ENCODE measurements at places on chromosomes 16 and 17. TPM values are rescaled to one million over a fixed set of nuclear protein-coding genes. Genes with fewer than 3 reads are reported as not detected.

The STAT3 gene
- 326 TPM for total RNA-seq

The DRG2 gene
- total RNA-seq: 41.1 TPM

The SHCBP1 gene
- 8.0 TPM for total RNA-seq

The KREMEN2 gene
- not detected for total RNA-seq

The CD68 gene
- 387 TPM for total RNA-seq

The LGALS3BP gene
- 98.4 TPM for total RNA-seq

The DYNLRB2 gene
- not detected for total RNA-seq

The TMIGD1 gene
- not detected for total RNA-seq

The IRX3 gene
- total RNA-seq: 0.23 TPM

The PRAC2 gene
- total RNA-seq: not detected

The TNP2 gene
- total RNA-seq: not detected

The WFDC1 gene
- total RNA-seq: 1.6 TPM

The GPR139 gene
- total RNA-seq: not detected

The PRKCB gene
- total RNA-seq: 189 TPM

The SSTR5 gene
- not detected for total RNA-seq

The DNAH9 gene
- 0.11 TPM for total RNA-seq

The TOM1L1 gene
- total RNA-seq: 14.3 TPM

The ACSM3 gene
- total RNA-seq: 3.6 TPM

The GALR2 gene
- not detected for total RNA-seq

The TMEM92 gene
- not detected for total RNA-seq

The VPS4A gene
- total RNA-seq: 38.0 TPM

The CCL8 gene
- not detected for total RNA-seq

The KRTAP2-2 gene
- not detected for total RNA-seq

The LDHD gene
- 1.8 TPM for total RNA-seq

The TBC1D26 gene
- total RNA-seq: not detected

The AGRP gene
- not detected for total RNA-seq

The TK1 gene
- 18.7 TPM for total RNA-seq

The GNGT2 gene
- 22.5 TPM for total RNA-seq

The HP gene
- total RNA-seq: 52.1 TPM

The FSCN2 gene
- total RNA-seq: 2.9 TPM

The TP53TG3F gene
- not detected for total RNA-seq

The C17orf67 gene
- 4.6 TPM for total RNA-seq

The NAGS gene
- total RNA-seq: 1.4 TPM

The LPO gene
- total RNA-seq: not detected

The MYO1C gene
- total RNA-seq: 87.5 TPM
